ENCODE measurements at places on chromosomes 2 and 18.

DNA sequence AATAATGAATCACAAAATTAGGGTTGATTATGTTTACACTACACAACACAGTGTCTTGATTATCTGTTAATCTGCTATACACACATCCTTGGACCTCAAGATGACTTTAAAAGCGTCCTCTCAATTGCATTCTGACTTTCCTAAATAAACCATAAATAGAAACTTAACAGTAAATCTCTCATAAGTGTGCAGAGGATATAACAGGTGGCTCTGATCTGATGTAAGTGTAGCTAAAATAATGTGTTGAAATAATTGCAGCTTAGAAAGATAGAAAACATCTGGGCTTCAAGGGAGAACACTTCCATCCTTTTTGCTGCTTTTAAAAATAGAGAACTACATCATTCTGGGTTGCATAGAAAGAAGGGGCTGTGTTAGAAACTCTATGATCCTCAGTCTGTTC, 78.4 kb upstream of the EFEMP1 start:
- DNase-seq: no peak

- DNase-seq: no peak
Measured at GRCh38 chr18:31965316-31965970, 22.5 kb upstream of the TRAPPC8 start.

DNA sequence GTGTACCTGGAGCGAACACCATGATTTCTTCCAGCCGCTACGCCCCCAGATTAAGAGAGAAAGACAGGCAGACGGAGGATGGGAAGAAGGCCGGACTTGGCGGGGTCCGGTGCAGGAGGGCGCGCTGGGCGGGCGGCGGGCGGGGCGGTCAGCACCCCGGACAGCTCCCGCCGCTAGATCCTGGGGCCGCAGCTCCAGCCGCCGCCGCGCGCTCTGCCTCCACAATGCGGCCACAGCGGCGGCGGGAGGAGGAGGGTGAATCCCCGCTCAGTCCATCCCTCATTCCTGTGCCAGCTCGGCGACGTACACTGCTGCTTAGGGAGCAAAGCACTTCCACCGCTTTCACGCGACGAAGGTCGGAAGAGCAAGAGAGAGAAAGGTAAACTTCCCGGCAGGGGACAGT, at the start of gene AKAIN1:
TSS of gene AKAIN1 (minus strand) at position 226 of the 403 bp plus-strand sequence. CDS start at position 22, 204 bp downstream.
- DNase-seq: no peak

GRCh38 chr2:34985474-34985873, 1370.1 kb upstream of the CRIM1 start:
- no peak for DNase-seq

DNA sequence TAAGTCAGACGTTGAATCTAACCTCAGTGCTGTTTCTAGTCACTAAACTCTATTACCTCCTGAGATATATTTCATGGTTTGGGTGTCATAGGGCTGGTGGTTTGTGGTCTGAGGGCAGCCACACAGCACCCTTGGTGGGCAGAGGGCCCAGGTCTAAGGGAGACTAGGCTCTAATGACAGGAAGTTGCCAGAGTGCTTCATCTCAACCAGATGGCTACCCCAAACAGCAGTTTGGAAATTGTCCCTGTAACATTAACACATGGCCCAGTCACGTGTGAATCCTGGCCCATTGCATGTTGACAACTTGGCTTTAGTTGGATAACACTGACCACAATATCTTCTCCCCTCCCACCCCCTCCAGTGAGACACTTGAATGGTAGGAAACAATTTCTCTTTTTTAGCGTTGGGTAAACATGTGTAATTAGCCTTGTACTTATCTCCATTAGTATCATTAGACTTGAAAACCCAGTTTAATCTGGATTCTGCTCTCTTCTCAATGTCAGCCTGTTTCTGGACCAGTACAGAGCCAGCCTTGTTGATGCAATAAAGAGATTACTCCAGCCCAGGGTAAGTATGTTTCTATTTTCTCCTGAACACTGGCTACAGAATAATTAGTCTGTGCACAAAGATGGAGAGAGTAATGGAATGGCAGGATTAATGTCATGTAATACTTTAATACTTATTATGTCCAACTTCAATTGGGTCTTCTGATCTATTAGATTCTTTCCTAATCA, 187.8 kb upstream of the SIX3 start:
- DNase-seq: peak; percentile 8

DNA sequence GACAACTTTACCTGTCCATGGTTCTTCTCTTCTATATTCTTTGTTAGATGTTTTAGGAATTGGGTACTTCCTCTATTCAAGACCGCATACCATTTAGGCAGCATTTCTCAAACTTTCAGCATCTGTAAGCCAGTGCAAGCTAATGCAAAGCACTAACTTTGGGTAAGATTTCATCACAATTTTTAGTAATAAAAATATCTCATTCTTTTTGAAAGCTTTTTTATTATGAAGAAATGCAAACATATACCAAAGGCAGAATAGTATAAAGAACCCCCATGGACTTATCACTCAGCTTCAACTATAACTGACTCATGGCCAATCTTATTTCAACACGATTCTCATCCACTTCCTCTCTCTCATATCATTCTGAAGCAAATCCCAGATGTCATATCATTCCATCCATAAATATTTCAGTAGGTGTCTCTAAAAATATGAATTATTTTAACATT, 32.9 kb downstream of the INO80C start:
- no peak for DNase-seq

DNA sequence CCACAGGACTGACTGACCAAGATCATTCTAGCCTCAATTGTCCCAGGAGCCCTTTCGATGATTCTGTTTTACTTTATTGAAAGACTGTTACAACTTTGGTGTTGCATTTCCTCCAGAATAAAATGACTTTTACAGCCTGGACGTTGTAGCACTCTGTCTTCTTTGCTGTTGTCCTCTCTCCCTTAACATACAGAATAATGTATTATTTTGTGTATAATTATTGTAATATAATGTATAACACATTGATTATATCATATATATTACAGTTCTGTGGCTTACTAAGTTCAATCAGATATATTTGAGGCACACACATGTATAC, 380 bp upstream of the FANCL start:
- DNase-seq: no peak

- no peak for DNase-seq
Measured at GRCh38 chr2:133498662-133499585, 69.3 kb downstream of the NCKAP5 start.

DNA sequence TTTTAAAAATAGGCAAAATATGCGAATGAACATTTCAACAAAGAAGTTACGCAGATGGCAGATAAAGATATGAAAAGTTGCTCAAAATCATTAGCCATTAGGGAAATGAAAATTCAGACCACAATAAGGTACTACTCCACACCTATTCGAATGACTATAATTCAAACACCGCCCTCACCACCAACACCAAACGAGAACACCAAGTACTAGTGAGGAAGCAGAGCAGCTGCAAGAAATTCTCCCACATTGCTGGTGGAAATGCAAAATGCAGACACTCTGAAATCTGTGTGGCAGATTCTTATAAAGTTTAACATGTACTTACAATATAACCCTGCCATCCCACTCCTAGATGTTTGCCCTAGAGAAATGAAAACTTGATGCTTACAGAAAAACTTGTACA, 17.3 kb upstream of the PRKCE start:
- DNase-seq: no peak

- DNase-seq: no peak
Measured at GRCh38 chr2:51103205-51103604, 71.3 kb upstream of the NRXN1 start.

GRCh38 chr18:57748770-57749603, 54.1 kb downstream of the ATP8B1 start:
- DNase-seq: no peak

Data from CD4-positive, alpha-beta T cell treated with Interleukin-1 beta for 1 hour (primary cell).